H4 (cell line): ENCODE measurements at places on chromosomes 2 and 18.

DNA sequence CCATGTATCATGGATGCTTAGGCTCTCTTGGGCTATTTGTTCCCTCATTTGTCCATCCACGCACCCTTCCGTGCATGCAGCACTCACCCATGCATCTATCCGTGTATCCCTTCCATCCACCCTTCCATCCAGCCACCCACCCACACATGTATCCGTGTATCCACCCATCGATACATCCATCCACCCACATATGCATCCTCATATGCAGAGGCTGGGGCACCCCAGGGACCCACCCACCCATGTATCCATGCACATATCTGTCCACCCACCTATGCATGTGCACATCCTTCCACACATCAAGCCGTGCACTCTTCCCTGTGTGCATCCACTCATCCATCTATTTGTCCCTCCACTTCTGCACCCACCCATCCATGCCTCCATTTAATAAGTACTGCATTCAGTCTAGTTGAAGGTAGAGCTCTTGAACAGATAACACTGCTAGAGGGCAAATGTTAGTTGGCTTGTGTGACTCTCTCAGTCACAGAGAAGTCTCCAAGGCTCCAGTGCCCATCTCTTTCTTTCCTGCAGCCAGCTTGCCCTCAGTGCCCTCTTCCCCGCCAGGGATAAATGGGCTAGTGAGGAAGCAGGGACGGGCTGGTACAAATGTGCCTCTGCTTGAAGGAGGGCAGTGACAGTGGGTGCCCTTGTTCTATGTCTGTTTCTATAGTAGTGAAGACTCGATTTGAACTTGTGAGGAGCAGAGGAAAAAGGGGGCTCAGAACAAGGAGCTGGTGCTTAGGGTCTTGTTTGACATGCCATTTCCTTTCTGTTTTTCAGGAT is 61.5 kb downstream of the EMILIN2 start:
- no peak for DNase-seq

DNA sequence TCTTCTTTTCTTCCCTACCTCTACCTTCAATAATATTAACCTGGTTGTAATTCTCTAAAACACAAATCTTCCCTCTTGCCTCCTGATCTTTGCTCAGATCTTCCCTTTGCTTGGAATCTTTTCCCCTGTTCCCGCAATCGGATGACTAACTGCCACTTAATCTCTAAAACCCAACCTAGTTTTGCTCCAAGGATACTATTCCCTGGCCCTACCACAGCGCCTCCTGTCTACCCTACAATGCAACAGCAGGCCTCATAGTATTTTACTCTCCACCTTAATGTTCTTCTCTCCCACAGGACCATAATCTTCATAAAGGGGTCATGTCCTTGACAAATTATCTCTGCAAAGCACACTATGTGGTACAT is 246.8 kb upstream of the TNP1 start:
- peak; percentile 85 for DNase-seq

GRCh38 chr18:72637299-72637698 is 93.2 kb upstream of the CBLN2 start:
- no peak for DNase-seq

DNA sequence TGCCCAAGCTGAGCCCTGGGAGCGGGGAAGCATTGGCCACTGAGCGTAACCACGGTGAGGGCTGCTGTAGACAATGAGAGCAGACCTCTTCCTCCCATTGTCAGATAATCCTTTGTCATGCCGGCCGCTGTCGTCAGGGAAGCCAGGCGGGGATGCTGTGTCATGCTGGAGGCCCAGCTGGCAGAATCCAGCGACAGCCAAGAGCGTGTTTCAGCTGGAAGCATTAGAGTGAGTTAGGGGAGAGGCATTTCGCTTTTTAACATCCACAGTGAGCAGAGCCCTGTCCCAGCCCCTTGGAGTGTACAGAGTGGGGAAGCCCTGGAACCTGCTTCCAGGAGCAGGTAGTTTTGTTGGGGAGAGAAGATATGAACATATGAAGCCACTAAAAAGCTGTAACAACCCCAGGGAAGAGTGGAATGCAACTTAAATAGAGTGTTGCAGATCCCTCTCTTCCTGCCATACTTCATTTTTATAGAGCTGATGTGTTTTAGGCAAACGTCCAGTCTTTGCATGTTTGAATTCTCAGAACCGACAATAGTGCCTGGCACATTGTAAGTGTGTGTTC is 7.0 kb downstream of the CTIF start:
- peak; percentile 79 for DNase-seq

GRCh38 chr2:157261199-157261782 is 3.8 kb downstream of the GALNT5 start:
- DNase-seq = peak; percentile 43

DNA sequence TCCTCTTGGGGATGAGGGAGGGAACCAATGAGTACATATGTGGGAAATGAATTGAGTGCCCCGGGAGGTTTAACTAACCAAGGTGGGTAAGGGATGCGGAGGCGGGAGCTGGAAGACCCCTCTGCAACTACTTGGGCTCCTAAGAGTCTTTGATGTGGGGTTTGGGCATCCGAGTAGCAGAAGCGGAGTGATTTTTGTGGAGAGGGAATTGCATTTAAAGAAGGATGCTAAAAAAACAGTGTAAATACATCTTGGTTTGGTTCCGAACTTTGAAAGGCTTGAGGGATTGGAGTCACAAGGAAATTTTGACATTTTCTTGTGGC is 215.7 kb downstream of the MCFD2 start:
- no peak for DNase-seq

- DNase-seq = peak; percentile 29
Observed at GRCh38 chr2:236663287-236664101, 93.9 kb downstream of the ACKR3 start.

DNA sequence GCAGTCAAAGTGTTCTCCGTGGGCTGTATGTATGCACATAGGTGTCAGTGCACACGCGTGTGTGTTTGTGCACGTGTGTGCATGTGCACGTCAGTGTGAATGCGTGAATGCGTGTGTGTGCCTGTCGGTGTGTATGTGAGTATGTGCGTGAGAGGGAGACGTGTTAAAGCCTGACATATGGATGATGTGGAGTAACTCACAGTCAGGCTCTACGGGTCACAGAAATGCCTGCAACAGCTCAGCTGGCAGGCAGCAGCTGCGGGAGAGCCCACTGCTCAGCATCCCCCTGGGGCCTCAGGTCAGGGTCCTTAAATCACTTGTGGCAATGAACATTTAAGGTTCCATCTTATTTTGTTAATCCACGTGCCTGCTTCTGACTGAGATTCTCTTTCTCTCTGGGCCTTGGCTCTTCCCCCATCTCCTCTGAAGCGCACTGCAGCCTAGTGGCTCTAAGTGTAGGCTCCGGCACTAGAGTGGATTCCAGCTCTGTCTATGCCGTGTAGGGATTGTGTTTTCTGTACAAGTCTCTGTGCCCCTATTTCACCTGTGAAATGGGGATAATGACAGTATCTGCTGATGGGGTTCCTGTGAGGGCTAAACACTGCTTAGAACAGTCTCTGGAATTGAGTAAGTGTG is 63.0 kb downstream of the DYSF start:
- DNase-seq = no peak

DNA sequence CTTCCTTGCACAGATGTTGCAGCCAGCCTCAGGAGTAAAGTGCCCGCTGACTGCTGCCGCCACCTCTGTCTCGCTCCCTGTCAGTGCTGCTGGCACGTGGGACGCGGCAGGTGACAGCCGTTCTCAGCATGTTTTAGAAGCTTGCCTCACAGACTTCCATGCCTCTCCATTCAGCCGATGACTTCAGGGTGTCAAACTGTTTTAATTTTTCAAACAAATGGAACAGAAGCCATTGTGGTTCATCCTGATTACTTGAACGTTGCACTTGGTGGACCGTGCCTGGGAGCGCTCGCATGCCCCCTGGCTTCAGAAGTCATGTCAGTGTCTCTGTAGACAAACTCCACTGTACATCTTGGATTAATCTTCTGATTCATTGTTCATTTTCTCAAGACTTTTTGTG is 62.7 kb upstream of the EML6 start:
- DNase-seq = no peak

- peak; percentile 23 for DNase-seq
Observed at GRCh38 chr2:236972491-236973342, 113.0 kb upstream of the COPS8 start.

- DNase-seq = no peak
Observed at GRCh38 chr2:126303113-126303512, 352.8 kb upstream of the GYPC start.

GRCh38 chr2:174776675-174777074 is 12.4 kb upstream of the CHRNA1 start:
- no peak for DNase-seq

GRCh38 chr2:70690846-70691245 is 77.2 kb downstream of the ADD2 start:
- DNase-seq = no peak

GRCh38 chr2:122815120-122815519 is 1059.7 kb downstream of the TSN start:
- DNase-seq = no peak

- no peak for DNase-seq
Observed at GRCh38 chr18:63182310-63182772, 137.2 kb downstream of the BCL2 start.

- peak; percentile 78 for DNase-seq
Observed at GRCh38 chr2:68849579-68850030, 21.6 kb downstream of the BMP10 start.

- DNase-seq = no peak
Observed at GRCh38 chr2:207274530-207275189, 108.9 kb upstream of the KLF7 start.

- no peak for DNase-seq
Observed at GRCh38 chr2:241951920-241952319, 82.4 kb downstream of the RTP5 start.

GRCh38 chr2:140275427-140275826 is 1495.2 kb upstream of the NXPH2 start:
- no peak for DNase-seq

DNA sequence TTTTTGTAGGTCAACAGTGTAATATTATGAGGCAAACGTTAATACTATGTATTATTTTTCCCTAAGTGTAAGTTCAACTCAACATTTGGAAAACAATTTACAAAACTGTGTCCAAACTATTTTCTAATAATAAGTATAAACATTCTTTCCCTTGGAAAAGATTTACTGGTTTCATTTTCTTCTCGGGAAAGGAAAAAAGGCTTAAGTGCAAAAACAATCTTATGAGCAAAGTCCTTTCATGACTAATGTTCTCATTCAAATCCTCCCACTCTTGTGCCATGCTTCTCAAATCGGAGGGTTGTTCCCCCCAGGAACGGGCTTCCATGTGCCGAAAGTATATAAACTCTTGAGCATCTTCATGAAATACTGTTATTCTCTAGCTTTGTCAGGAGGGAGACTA is 19.8 kb upstream of the L3MBTL4 start:
- DNase-seq = no peak

GRCh38 chr18:74652392-74652988 is 54.8 kb downstream of the ZNF407 start:
- DNase-seq = peak; percentile 34

DNA sequence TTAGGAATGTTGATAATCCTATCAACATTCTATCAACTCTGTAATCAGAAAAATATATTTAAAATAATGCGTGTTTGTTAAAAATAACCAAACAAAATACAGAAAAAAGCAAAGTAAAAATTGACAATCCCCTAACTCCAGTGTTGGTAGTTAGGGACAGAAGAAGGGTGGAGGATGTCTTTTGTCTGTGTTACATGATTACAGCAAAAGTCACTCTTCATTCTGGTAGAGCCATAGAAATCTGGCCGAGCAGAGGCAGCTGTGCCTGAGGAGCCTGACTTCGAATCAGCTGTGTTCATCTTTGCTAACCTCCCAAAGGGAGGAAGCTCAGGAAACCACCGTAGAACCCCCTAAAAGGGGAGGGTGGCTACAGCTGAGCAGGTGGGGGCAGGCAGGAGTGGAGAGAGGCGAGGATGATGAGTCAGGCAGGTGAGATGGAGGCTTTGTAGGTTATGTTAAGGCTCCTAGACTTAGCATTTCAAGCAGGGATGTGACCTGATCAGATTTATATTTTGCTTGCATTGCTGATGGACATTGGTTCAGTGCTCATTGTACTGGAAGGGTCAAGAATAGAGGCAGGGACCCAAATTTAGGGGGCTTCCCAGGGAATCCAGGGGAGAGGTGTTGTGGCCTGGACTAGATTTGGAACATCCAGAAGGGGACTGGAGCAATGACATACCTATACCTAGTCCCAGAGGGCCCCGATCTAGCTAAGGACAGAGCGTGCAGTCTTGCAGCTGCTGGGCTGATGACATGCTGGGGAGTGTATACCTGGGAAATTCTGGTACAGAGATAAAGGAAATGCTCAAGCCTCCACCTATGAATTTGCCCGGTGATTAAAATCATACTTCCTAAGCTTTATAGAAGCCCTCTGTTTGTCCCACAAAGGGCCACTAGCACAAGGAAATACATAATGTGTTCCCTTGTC is 95.7 kb downstream of the NEDD4L start:
- DNase-seq = no peak

DNA sequence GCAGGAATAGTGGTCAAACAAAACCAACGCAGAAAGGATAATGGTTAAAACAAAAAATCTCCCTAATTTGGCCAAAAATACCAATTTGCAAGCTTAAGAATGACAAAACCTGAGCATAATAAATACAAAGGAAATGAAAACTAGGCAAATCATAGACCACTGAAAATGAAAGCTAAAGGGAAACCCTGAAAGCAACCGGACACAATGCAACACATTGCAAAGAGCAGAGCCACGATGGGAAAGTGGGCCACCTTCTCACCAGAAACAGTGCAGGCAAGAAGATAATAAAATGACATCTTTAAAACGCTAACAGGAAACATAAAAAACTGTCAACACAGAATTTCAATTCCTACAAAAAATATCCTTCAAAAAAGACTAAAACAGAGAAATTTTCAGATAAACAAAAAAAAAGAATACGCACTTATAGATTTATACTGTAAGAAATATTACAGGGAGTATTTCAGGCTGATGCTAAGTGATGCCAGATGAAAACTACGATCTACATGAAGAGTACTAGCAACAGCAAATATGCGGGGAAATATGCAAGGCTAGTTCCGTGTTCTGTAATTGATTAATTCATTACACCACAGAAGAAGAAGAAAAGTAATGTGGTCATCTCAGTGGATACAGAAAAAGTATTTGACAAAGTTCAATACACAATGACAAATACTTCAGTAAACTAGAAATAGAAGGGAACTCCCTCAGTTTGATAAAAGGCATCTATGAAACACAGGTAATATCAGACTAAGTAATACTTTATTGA is 239.5 kb downstream of the L3MBTL4 start:
- no peak for DNase-seq

GRCh38 chr2:237214030-237214675 is 128.5 kb downstream of the COPS8 start:
- no peak for DNase-seq

DNA sequence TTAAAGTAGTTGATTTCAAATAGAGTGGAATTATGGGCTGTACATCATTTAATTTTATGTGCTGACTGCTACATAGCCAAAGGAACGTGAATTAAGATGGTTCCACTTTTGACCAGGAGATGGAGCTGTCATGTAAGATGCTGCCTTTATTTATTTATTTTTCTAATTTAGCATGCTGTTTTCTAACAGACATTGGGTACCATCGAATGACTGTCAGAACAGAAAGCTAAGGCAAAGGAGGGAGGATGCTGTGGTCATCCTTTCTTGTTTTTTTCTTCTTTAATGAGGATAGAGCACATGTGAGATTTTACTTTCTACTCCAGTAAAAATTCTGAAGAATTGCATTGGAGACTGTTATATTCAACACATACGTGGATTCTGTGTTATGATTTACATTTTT is at the start of gene SCN2A:
Gene SCN2A, plus strand, starts transcription at position 185 of the 400 bp plus-strand sequence. CDS start 56,410 bp downstream, outside the sequence.
- DNase-seq = peak; percentile 58
